ENCODE measurements at places on chromosomes 11 and 22. TPM values are rescaled to one million over a fixed set of nuclear protein-coding genes. Genes with fewer than 3 reads are reported as not detected.

DNA sequence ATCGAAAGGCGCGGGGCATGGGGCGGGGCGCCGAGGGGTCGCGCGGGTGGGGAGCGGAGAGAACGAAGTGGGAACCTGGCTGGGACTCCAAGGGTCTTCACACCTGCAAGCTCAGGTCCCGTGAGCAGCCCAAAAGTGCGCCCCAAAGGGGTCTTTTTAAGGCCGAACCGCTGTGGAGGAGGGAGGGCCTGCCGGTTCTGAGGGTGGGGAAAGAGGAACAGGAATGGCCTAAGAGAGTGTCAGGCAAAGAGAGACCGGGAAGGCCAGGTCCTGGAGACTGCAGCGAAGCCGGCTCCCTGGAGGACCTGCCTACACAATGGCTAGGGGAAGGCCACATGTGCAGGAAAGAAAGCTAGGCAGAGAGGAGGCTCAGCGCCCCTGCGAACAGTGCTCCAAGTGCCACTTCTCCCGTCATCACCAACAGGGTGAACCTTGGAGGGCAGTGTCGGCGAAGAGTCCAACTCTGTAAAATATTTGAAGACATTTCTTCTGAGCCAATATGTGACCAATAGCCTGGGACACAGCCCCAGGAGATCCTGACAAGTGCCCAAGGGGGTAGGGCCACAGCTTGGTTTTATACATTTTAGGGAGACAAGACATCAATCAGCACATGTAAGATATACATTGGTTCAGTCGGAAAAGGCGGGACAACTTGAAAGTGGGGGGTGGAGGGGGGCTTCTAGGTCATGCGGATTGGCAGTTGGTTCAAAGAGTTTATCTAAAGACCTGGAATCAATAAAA is 710 bp upstream of the DGCR2 start:
- peak; percentile 12 for DNase-seq

DNA sequence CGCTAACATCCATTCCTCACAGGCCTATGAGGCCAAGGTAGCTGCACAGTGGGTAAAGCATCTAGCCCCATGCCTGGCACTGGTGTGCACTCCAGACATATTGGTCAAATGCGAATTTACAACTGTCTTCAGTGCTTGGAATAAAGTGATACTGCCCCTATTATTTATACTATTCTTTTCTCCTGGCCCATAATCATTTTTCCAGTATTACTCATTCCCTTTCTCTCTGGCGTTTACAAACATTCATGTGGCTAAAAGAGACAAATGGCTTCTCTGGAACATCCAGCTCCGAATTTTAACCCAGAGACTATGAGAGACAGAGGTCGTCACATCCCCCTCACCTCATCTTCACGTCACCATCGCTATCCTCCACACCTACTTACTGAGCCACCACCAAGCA is 87.2 kb upstream of the PITPNB start:
- DNase-seq, result peak; percentile 11

DNA sequence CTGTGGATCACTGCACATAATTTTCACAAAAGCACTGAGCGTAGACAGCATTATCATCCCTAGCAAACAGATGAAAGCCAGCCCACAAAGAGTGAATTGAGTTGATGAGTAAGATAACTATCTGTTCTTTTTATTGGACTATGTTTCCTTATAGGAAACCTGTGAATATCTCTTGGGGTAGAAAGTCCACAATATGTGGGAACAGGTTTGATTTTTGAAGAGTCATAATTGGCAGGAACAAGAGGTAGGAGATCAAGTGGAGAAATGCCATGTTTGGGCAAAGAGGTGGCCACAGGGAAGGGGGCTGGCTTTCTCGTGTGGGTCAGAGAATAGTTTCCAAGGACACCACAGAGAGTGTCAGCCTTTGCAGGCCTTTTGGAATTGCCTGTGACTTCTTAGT is 23.9 kb downstream of the OR51E2 start:
- no peak for DNase-seq

- peak; percentile 30 for DNase-seq
Measured at GRCh38 chr11:34840736-34841386, 75.3 kb downstream of the APIP start.

DNA sequence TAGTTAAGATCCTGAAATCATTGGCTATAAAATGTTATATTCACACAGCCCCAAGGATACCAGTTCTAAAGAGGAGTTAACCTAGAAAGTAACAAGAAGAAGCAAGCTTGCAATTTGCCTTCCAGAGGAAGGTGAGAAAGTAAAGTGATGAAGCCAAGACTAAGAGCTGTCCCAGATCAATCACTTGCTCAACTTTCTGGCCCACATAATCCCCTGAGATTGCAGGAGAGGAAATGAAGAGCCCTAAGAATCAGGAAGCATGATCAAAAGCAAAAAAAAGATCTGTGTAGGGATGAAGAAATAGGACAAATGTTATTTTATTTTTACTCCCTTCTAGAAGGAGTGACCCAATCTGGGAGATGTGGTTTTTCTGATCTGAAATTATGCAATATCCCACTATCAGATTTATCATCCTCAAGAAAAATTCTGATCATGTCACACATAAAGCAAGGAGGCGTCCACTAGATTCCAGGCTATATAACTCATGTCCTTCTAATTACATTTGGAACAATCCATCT is 180.3 kb upstream of the GUCY1A2 start:
- no peak for DNase-seq

DNA sequence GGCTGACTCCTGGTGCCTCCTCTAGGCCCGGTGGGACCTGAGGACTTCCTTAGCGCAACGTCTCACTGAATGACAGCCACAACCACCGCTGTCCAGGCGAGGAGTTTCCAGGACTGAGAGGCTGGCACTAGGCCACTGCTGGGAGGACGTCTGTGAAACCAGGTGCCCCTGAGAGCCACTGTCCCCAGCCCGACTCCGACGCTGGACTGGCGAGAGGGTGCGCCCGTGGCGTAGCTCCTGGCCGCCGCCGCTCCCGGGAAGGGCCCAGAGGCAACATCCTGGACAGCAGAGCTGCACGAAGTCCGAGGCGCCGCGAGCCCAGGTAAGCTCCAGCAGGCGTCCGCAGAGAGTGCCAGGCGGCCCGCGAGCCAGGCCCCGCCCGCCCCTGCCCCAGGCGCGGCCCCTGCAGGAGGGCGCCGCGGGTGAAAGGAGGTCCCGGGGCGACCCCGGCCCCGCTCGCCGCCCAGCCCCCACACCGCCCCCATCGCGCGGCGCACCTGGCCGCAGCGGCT is 525 bp downstream of the DGCR2 start:
- DNase-seq, result peak; percentile 53

DNA sequence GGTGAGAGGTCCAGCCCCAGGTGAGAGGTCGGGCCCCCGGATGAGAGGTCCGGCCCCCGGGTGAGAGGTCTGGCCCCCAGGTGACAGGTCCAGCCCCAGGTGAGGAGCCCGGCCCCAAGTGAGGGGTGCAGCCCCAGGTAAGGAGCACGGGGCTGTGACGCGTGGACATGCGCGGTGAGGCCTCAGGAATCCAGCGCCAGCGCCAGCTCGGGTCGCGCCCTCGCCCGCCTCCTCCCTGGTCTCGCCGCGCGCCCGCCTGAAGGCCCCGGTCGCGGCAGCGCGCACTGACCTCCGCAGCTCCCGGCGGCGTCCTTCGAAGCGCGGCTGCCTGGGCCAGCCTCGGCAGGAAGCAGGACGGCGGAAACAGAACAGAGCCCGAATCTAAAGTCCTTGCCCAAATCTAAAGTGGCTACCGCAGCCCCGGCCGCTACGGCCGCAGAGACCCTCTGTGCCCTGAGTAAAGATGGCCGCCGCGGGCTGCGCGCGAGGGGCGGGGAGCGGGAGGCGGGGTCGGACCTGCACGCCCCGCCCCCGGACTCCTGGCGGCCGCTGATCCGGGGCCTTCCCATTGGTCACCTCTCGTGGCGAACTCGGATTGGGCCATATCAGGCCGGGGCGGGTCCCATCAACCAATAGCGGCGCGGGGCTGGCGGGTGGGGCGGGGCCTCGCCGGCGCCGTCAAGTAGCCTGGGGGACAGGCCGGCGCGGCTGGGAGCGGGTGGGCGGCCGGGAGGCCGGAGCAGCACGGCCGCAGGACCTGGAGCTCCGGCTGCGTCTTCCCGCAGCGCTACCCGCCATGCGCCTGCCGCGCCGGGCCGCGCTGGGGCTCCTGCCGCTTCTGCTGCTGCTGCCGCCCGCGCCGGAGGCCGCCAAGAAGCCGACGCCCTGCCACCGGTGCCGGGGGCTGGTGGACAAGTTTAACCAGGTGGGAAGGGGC is at the start of the genes ALG12 and CRELD2:
Gene ALG12, minus strand, starts transcription at position 465 of the 937 bp plus-strand sequence. CDS start 4,673 bp downstream, outside the sequence.
Gene CRELD2, plus strand, starts transcription at position 661 of the 937 bp plus-strand sequence. Its CDS starts 136 bp downstream, at position 797.
- DNase-seq, result peak; percentile 90

- peak; percentile 96 for DNase-seq
Measured at GRCh38 chr11:44568658-44569473, 3.4 kb downstream of the CD82 start.

GRCh38 chr11:31419669-31420068 is 50.0 kb downstream of the DNAJC24 start:
- peak; percentile 41 for DNase-seq

DNA sequence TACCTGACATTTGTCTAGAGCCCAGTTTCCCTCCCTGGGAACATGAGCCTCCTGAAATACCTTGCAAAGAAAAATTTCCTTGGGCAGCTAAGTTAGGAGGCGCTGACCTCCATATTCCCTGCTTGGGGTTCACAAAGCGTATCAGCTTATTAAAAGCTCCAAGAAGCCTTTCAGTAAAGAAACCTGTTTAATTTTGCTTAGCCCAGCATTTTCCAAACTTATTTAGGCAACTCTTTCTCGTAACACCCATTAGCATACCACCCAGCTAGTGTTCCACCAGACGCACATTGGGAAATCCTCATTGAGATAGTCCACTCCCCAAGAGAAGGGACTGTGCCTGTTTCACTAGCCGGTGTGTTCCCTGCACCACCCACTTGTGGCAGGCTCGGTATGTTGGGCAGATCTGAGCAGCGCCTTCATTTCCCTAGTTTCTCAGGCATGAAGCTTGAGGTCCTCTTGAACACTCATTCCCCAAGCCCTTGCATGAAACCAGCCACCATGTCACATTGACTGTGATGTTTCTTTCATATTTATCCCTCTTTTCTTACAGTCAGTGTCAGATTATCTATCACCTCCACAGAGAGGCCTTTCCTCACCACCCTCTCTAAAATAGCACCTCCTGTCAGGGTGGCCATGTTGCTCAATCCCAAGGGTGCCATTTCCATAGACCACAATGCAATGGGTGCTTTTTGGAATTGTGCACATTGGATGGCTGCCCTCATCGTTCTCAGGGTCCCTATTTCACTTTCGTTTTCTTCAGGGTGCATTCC is 12.5 kb upstream of the ELF5 start:
- no peak for DNase-seq

GRCh38 chr11:94747601-94748041 is 20.5 kb upstream of the AMOTL1 start:
- DNase-seq, result peak; percentile 44

DNA sequence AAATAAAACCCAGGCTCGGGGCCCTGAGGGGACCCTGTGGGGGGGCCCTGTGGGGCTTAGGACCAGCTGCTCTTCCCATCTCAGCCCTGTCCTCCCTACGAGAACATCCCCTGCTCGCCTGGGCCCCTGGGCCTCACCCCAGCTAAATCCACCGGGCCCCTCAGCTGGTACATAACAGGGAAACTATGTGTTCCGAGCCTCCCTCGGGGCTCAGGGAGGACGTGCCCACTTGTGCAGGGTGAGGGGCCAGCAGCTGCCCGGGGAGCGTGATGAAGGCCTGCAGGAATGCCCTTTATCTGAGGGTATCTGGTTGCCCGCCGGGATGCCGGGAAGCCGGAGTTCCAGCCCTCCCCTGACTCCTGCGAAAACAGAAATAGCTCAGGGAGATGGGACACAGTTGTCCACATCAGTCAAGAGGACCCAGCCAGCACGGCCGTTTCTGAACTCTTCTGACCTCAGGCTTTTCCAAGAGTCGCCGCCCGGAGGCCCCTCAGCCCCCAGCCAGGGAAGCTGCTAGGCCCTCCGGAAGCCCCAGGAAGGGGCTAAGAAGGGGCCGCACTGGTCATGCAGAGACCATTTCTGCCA is 20.6 kb downstream of the MRPL23 start:
- no peak for DNase-seq

GRCh38 chr11:73972620-73973449 is 9.8 kb downstream of the UCP2 start:
- DNase-seq, result no peak

DNA sequence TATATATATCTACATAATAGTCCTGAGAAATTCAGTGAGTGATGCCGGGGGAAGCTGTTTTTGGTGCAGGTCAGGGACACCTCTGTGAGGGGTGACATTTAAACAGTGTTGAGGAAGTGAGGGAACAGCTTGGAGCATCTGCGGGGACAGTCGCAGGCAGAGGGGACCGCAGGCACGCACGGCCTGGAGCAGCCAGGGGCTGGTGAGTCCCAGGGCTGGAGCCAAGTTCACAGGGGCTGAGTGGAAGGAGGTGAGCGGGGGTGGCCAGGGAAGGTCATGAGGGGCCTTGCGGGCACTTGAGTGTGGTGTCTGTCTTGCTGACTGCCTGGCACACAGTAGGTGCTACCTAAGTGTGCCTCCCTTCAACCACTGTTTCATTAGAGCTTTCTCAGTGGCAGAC is 65.4 kb downstream of the TSPAN18 start:
- DNase-seq, result no peak

GRCh38 chr22:42116848-42117424 is 13.7 kb downstream of the CYP2D6 start:
- DNase-seq, result no peak

- DNase-seq, result no peak
Measured at GRCh38 chr11:66878474-66878873, 21.6 kb downstream of the LRFN4 start.

DNA sequence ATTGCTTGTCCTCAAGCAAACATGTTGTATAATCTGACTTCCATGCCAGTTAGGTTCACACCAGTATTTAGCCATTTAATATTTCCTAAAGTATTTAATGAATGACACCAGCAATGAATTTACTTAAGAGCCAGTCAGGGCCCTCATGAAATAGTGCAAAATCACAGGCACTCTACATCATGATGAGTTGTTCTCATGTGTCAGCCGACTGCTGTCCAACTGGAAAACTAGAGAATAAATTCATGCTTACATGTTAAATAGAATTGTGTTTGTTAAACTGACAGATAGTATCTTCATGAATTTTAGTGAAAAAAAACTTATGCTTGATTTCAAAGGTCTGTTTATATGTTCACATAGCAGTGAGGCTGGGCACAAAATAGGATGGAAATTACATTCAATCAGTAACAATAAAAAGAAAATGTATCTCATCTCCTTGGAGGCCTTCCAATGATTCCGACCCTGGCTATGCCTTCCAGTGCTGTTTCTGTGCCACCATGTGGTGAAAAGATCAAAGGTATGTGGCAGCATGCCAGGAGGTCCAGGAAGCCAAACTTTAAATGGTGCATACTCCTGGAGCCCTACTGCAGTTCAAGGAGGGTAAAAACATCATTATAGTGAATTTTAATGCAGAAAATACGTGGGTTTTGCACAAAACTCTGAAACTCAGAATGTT is 45.2 kb downstream of the CTSC start:
- DNase-seq, result peak; percentile 83

- DNase-seq, result peak; percentile 65
Measured at GRCh38 chr11:207863-208180, 314 bp downstream of the RIC8A start.

- DNase-seq, result no peak
Measured at GRCh38 chr11:65863889-65864705, 3.9 kb downstream of the MUS81 start.

- peak; percentile 31 for DNase-seq
Measured at GRCh38 chr11:118615976-118616371, 8.6 kb downstream of the PHLDB1 start.

The APOA5 gene
- not detected for total RNA-seq

The KRTAP5-9 gene
- total RNA-seq, result not detected

The RDX gene
- total RNA-seq, result 104 TPM

The TMPRSS5 gene
- total RNA-seq, result 0.12 TPM

The OLFML1 gene
- total RNA-seq, result 0.32 TPM

The DEUP1 gene
- not detected for total RNA-seq

The KRTAP5-8 gene
- not detected for total RNA-seq

The KCNK7 gene
- total RNA-seq, result 0.52 TPM

The PHF21A gene
- 19.7 TPM for total RNA-seq

All from M059J (cell line).